ENCODE measurements at places on chromosomes 2 and 18.
A peak's percentile ranks its signal among the peaks of the same experiment; 100 is the strongest.

DNA sequence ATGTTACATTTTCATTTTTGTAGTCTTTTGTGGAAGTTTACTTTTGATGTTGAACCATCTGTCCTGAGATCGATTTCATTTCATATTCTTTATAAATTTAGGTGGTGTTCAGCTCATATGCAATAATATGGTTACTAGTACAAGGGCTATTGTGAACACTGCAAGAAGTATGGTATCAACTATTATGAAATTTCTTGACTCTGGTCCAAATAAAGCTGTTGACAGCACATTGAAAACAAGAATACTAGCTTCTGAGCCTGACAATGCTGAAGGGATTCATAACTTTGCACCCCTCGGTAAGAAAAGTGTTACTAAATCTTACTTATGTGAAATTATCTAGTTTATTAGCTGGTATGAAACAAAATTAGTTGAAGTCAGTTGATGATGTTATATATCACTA is 124.9 kb upstream of the TTC27 start:
- no peak for DNase-seq

- DNase-seq: no peak
Observed at GRCh38 chr2:239729681-239730566, 295.2 kb downstream of the NDUFA10 start.

GRCh38 chr2:173909846-173910245 is 55.3 kb downstream of the SP3 start:
- no peak for DNase-seq

- DNase-seq: no peak
Observed at GRCh38 chr2:159256159-159256558, 30.3 kb downstream of the WDSUB1 start.

DNA sequence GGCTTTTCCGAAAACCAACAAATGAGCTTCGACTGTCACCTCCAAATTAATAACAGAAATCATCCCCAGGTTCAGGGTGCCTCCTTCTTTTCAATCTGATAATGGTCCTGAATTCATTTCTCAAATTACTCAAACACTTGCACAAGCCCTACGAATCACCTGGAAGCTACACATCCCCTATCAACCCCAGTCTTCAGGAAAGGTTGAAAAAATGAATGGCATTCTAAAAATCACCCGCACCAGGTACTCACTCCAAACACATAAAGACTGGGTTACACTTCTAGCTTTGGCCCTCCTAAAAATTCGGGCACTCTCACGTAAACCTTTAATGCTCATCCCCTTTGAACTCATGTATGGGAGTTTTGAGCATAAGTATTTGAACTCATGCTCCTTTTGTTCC is 23.9 kb downstream of the EIF2AK2 start:
- DNase-seq: no peak

GRCh38 chr2:207939342-207940108 is 85.8 kb downstream of the PLEKHM3 start:
- DNase-seq: no peak

GRCh38 chr18:2898186-2898640 is 51.4 kb downstream of the EMILIN2 start:
- no peak for DNase-seq

DNA sequence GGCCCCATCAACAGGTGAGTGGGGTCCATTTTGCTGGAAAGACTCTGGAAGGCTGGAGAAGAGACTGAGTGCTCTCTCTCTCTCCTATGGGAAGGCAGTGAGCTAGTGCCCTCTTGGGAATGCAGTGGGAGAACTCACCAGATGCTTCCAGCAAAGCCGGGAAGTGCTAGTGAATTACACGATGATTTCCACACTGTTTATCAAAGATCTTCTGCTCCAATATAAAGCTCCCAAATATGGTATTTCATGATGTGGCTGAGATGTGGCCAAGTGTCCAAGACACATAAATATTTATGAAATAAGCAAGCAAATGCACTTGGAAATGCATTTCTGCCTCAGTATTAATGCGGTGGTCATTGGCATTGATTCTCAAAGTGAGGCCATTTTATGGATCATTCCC is 135.9 kb downstream of the VAPA start:
- DNase-seq: no peak

GRCh38 chr18:55199291-55199963 is 240.2 kb upstream of the CCDC68 start:
- no peak for DNase-seq

DNA sequence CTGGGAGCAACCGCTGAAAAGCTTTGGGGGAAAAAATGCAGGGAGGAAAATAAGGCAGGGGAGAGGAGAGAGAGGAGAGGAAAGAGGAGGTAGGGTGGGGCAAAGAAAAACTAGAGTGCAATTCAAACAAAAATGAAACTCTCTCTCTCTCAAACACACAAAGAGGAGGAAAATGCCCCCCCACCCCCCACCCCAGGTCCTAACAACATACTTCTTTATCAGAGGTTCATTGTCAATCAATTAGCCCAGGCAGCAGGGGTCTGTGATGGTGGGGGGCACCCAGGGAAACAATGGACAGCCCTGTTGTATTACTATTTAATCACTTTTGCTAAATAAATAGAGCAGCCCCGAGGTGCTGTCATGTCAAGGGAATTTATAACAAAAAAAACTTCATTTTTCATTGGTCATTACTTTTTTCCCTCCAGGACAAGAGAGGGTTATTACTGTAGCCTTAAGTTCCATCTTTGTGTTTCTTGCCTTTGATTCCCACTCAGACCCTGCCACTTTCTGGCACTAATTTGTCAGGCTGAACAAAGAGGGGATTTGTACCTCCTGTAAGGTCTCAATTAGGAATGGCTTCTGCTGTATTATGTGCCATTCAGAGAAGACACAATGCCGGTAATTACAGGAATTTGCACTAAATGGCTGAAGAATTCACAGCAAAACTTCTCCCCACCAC is 55.0 kb downstream of the PLEKHM3 start:
- DNase-seq: no peak

DNA sequence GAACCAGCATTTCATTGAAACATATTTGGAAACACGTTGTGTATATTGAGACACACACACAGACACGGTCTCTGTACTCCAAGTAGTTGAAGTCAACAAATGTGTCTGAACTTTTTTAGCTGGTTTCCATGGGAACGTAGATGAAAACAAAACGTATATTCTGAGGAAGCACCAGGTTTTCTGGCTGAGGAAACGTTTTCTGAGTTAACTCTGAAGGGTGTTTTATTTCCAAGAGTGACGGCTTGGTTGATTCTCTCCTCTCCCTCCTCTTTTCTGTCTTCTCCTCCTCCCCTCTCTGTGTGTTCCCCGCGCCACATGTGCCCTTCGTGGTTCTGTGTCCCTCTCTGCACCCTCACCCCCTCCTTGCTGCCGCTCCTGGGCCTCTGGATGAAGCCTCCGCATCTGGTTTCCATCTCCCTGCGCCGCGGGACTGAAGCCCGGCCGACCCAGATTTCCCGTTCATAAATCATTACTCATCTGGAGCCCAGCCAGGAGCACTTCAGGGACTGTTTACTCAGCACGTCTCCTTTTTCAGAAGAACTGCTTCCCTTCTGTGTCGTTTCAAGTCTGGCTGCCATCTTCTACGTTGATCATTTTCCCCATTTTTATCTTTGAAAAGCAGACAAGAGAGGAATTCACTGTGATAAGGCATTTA is 122.7 kb downstream of the COL6A3 start:
- DNase-seq: peak; percentile 24

- DNase-seq: peak; percentile 82
Observed at GRCh38 chr18:35616664-35617423, 35.3 kb downstream of the GALNT1 start.

DNA sequence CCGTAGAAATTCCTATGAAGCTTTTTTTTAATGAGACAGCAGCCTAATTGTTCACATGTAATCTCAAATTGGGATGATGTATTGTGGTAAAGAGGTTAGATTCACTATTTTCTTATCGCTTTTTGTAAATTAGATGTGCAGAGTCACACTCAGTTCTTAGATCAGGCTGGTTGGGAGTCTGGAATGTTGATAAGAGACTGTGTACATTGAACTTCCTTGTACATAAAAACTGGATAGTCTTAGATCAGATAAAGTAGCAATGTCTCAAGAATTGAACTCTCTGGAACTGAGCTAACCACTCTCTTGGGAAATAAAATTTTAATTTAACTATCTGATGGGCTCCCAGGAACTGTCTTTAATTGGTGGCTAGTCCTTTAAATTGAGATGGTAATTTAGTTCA is 108.1 kb upstream of the MSTN start:
- DNase-seq: no peak

GRCh38 chr18:58051765-58052460 is 7.9 kb downstream of the NEDD4L start:
- no peak for DNase-seq

GRCh38 chr2:219570924-219571310 is 422 bp downstream of the OBSL1 start:
- DNase-seq: no peak

DNA sequence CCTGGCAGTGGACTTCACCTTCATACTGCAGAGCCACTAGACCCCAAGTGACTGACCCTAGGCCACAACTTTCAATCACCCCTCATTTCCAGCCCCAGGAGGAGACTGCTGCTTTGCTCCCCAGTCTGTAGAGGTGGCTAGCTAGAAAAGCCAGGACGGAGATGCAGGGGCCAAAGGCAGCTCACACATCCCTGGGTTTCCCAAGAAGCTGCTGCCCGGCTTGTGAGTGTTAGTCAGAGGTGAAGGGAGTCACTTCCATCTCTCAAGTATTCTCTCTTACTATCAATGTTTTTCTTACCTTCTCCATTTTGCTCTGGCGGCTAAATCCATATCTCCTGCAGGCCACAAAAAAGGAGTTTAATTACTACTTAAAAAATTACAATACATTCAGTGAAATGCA is 36.2 kb downstream of the CCDC93 start:
- DNase-seq: no peak

DNA sequence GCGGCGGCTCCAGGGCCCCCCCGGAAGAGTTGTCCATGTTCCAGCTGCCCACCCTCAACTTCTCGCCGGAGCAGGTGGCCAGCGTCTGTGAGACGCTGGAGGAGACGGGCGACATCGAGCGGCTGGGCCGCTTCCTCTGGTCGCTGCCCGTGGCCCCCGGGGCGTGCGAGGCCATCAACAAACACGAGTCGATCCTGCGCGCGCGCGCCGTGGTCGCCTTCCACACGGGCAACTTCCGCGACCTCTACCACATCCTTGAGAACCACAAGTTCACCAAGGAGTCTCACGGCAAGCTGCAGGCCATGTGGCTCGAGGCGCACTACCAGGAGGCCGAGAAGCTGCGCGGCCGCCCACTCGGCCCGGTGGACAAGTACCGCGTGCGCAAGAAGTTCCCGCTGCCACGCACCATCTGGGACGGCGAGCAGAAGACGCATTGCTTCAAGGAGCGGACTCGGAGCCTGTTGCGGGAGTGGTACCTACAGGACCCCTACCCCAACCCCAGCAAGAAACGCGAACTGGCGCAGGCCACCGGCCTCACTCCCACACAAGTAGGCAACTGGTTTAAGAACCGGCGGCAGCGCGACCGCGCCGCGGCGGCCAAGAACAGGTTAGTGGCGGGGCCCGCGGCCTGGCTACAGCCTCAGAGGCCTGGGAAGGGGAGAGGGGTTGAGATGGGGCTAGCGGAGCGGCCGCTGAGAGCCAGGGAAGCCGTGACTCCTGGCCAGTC is 965 bp downstream of the SIX3 start:
- no peak for DNase-seq

DNA sequence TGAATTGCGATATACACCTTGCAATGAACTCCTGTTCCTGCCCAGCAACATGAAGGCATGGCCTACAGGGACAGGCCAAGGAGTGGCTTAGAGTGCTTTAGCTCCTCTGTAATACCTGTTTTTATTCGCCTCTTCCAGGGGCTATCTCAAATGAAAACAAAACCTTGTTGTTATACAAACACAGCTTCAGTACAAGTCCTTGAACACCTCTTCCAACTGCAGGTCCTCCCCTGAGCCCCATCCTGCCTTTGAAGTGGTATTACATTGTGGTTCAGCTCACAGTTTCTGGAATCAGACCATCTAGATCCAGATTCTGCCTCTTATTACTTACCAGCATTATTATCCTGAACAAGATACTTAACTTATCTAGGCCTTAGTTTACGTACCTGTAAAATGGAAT is 83.0 kb upstream of the HNRNPA3 start:
- no peak for DNase-seq

DNA sequence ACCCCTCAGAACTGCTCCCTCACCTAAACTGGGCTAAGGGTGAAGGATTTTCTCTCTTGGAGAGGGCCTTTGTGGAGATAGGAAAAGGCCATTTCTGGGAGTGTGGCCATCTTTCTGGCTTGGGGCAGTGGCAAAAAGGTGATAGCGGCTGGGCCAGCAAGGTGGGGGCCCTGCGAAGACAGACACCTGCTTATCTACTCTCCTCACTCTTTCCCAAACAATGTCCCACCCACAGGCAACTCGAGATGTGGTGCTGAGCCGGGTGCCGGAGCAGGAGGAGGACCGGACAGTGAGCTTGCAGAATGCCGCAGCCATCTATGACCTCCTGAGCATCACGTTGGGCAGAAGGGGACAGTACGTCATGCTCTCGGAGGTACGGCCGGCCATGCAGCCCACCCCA is 90.1 kb upstream of the MCFD2 start:
- DNase-seq: no peak

GRCh38 chr2:46032161-46032813 is 264.9 kb upstream of the EPAS1 start:
- DNase-seq: no peak

GRCh38 chr2:60047347-60047746 is 506.1 kb downstream of the BCL11A start:
- no peak for DNase-seq

GRCh38 chr2:166365803-166366420 is 9.8 kb downstream of the SCN9A start:
- no peak for DNase-seq

- no peak for DNase-seq
Observed at GRCh38 chr2:163601377-163601776, 134.4 kb downstream of the FIGN start.

DNA sequence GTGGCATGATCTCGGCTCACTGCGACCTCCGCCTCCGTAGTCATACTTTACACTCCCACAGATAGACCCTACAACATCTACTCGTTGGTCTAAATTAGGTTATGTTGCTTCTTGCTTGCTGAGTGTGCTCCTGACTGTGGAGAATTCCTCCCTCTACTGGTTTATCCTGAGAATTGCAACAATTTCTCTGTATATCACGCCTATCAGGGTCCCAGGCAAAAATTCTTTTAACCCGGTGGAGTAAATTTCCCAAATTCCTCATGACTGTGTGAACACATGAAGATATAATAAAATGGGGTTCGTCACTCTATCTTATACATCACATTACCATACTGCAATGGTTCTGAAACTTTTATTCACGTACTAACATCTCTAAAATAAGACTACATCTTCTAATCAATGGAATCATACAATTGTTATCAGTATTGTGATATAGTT is 156.7 kb downstream of the EVA1A start:
- DNase-seq: peak; percentile 60

- peak; percentile 71 for DNase-seq
Observed at GRCh38 chr2:112794131-112794733, 9.9 kb upstream of the IL1A start.

- no peak for DNase-seq
Observed at GRCh38 chr2:60964651-60965498, 52.6 kb upstream of the PEX13 start.

DNA sequence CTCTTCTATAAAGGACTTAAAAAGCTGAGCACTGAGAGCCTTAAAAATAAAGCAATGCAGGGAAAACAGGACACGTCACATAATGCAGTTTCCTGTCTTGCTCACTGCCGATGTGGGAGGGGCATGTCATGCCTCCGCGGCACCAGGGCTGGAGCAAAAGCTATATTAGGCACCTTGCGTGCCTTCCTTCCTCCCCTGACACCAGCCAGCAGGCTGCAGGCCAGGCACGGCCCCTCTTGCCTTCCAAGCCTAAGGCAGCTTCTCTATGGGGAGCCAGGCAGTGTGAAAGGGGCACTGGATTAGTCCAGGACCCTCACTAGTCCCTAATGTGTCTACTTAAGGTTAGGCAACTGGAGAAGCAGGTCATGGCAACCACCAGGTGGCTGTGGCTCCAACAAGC is 26.3 kb downstream of the MRPL35 start:
- DNase-seq: peak; percentile 37

Measured in pons (tissue), 1 donor.